ENCODE measurements at places on chromosomes 1 and 21.

GRCh38 chr21:27561116-27561515 lies 594.2 kb upstream of the ADAMTS5 start:
- no peak for DNase-seq

DNA sequence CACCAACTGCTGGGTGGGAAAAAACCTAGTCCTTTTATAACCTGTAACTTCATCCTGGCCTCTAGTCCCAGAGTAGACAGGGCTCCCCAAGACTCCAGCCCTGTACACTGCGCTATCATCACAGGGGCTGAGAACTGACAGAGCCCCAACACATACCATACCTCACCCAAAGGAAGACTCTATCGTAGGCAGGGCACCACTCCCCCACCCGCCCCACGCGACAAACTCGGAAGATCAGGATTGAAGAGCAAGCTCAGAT lies 15.8 kb downstream of the INPP5B start:
- DNase-seq: no peak

DNA sequence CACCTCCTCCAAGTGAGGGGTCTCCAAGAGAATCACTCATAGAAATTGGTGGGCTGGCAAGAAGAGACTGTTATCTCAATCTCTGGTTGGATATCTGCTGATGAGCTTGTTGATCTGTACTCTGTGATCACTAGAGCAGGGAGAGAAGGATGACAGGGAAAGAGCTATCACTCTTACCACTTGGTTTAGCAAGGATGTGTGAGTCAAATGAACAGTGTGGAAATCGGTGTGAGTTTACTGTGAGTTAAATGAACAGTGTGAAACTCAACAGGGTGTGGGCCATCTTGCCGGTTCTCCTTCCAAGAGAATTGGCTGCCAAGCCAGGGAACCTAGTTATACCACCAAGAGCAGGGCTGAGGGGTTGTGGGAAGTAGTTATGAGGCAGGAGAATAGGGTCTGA lies 33.3 kb upstream of the CD1D start:
- no peak for DNase-seq

- no peak for DNase-seq
Measured at GRCh38 chr1:101033017-101033416, 7.4 kb upstream of the DPH5 start.

DNA sequence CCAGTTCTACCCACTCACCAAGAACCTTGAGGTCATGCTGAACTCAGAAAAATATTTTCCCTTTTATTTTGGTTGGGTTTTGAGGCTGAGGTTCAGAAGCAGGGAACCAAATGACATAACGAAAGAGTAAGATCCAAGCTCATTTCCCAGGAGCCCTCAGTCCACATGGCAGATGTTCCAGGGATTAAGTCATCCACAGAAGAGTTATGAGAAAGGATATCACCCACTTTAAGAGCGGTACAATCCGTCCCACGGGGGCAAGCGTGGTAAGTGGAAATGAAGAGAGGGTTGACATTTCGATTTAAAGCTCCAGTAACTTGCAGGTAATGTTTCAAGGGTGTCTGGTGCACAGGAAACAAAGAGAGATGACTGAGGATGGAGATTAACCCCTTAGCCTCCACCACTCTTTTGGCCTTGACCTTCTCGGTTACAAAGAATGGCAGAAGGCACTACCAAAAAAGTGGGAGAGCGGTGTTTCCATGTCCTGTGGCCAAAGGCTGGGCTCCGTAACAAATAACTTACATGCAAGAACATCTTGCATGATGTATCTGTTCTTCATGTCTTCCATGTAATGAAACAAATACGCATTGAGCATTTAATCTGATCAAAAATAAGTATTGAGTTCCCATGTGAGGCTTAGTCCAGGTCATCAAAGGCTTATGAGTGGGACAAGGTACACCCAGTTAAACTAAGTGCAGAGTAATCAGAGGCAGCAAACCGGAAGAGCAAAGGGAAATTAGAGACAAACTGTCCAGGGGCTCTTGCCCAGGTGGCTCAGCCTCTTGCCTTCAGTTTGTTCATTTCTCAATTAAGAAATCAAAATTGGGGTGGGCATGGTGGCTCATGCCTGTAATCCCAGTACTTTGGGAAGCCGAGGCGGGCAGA lies 241.4 kb downstream of the TOMM20 start:
- DNase-seq: no peak

- DNase-seq: no peak
Measured at GRCh38 chr1:81374481-81374880, 426.3 kb upstream of the ADGRL2 start.
